ENCODE measurements at places on chromosomes 1 and 21.

DNA sequence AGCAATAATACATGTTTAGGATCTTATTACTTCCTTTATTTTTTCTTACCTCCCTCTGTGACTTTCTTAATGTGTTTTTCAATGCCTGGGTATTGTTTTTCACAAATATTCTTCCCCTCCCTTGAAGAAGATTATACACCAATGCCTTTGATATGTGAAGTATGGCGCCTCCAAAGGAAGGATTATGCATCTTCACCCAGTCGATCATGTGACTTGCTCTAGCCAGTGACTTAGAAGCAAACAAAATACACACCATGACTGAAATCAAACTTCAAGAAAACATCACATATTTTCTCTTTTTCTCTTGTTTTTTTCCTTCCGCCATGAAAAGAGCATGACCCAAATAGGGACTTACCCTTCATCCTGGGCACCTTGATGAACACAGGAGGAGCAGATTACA is 297.1 kb downstream of the NCAM2 start:
- DNase-seq, result no peak

- no peak for DNase-seq
Measured at GRCh38 chr1:109617291-109617801, 2.1 kb downstream of the GNAT2 start.

GRCh38 chr1:185406691-185407009 is 89.6 kb upstream of the IVNS1ABP start:
- no peak for DNase-seq

DNA sequence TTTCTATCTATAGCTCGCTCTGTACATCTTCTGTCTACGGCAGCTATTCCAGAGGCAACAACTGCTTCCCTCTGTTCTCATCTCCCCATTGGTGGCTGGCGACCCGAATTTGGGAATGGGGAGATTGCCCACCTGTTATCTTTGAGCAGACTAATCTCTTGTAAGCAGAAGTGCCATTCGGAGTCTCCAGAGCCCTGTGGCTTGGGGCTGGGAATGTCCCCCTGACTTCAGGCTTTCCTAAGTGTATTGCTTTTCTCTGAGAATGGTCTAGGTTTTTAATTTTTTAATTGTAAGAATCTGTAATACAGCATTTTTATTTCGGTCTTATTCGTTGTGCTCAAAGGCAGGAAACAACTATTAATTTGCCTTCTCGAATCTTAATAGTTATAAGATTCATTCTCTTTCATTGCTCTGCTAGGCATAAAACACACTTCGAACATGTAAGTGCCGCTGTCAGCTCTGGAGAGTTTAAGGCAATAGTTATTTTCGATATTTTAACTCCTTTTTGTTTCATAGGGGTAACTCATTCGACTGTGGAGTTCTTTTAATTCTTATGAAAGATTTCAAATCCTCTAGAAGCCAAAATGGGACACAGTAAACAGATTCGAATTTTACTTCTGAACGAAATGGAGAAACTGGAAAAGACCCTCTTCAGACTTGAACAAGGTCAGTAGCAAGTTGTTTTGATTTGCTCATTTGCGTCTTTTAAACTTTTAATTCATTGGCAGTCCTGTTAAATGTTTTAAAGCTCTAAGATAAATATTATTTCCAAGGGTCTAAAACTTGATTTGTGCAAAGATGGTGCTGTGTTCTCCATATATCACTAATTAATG is 514 bp downstream of the AGL start:
- DNase-seq, result no peak

DNA sequence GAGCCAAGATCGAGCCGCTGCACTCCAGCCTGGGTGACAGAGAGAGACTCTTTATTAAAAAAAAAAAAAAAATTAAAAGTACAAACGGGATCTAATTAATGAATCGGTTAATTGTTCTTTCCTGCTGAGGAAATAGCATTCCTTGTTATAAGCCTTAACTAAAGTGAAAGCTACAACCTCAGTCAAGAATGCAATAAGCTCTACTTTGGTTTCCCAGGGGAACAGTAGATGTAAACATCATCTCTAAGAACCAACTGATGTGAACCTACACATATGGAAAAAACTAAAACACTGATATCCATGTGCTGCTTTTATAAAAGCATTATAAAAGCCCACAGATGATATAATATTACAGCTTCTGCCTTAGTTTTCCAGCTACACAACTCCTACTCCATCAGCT is 41.9 kb downstream of the LPGAT1 start:
- DNase-seq, result no peak

GRCh38 chr1:92346866-92347640 is 48.2 kb downstream of the RPAP2 start:
- DNase-seq, result no peak

DNA sequence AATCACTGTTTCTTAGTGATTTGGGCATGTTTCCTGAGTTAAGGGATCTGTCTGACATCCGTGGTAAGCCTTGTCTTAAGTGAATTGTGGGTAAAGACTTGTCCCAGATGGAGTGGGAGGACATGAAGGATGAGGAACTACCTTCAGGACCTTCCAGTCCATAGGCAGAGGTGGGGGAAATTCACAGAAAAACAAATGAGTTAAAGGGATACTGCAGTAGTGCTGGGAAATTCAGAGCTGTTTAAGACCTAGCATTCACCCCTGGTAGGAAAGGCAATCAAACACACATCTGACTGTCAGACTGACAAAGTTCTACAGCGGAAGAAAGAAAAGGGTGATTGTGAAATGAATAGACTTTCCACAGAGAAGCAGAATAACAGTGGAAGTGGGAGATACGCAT is 3.0 kb downstream of the GNAT2 start:
- DNase-seq, result no peak

- DNase-seq, result no peak
Measured at GRCh38 chr1:201359873-201360210, 17.6 kb downstream of the TNNT2 start.

DNA sequence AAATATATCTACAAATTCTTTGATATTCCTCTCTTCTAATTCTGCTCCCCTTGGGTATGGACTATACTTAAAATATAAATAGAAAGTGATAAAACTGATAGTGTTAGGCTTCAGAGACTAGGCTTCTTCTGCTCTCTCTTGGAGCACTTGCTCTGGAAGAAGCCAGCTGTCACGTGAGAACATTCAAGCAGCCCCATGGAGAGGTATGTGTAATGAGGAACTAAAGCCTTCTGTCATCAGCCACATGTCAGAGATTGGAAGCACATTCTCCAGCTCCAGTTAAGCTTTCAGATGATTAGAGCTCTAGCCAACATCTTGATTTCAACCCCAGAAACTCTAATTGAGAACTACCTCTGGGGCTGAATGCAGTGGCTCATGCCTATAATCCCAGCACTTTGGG is 34.3 kb downstream of the XKR8 start:
- DNase-seq, result no peak

GRCh38 chr1:237025358-237026074 is 16.5 kb upstream of the RYR2 start:
- no peak for DNase-seq

DNA sequence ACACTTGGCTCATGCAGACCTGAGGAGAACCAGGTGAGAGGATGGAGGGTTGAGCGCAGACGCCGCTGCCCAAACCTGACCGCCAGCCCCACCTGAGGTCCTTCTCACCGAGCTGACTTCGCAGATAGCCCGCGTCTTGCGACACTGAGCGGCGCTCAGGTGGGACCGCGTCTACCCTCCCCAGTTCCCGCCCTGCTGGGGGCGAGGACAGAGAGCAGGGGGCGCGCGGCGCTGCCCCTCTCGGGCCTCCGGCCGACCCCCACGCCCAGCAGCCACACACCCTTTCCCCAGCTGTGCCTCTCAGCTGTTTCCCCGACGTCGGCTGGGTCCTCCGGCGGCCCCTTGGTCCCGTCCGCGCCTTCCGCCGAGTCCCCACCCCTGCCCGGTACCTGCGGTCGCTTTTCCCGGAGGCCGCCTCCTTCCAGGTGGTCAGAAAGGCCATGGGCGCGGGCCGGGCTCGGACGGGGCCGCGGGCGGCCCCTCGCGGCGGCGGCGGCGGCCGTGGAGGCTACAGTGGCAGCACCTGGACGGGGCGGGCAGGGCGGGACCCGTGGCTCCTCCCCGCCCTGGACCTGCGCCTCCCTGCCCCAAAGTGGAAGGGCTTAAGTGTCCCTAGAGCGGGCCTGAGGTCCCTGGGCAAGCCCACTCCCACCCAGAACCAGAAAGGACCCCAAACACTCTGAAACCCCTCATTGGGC is 14.4 kb upstream of the TTC39A start:
- no peak for DNase-seq

GRCh38 chr1:63563745-63564144 is 29.5 kb upstream of the PGM1 start:
- DNase-seq, result no peak

DNA sequence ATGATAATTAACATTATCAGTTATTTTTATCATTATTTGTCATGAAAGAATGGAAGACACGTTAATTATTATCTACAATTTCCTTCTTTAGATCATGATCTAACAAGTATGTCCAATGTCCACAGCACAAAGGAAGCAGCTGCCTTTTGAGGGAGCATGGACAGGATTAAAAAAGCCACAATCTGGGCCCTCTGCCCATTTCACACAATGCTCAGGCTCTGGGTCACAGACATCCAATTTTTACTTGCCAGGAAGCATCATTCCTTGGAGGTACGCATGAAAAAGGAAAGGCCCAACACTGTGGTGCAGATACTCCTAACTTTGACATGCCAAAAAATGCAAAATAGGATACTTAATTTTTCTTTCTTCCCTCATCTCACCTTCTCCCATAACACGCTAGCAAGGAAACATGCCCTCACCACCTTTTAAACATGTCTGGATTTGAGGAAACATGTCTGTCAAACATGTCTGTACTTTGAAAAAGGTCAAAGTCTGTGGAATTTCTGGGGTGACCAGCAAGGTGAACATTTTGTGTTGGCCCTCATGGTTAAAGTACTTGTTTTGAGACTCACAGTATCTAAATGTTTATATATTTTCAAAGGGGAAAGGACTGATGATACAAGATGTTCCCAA is 40.0 kb downstream of the GADD45A start:
- DNase-seq, result no peak

- DNase-seq, result no peak
Measured at GRCh38 chr1:53271446-53272090, 33.2 kb upstream of the MAGOH start.

Measured in Panc1 (cell line).